ENCODE measurements at places on chromosomes 13 and 19. TPM values are rescaled to one million over a fixed set of nuclear protein-coding genes. Genes with fewer than 3 reads are reported as not detected.

ELANE gene
- not detected for total RNA-seq

DNA sequence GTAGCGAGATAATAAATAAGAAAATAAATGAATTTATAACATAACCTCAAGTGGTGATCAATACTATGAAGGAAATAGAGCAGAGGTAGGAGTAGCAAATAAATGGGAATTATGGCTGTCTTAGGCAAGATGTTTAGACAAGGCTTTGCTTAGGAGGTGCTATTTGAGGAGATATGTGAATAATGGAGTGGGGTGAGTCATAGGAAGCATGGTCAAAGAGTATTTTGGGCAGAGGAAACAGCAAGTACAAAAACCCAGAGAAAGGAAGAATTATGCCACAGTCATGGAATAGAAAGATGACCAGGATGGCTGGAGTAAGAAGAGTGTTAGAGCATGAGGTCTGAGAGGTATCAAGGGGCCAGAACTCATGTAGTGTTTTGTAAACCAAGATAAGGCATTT lies 33.6 kb upstream of the LPAR6 start:
- no peak overlapping the region for H3K27ac ChIP-seq
- no peaks in the 10 kb centered on the region for H3K27me3 ChIP-seq
- H3K4me1 ChIP-seq = peaks cover 17% of the 10 kb centered on the region
- peak; percentile 84 for DNase-seq
- no peaks in the 10 kb centered on the region for H3K36me3 ChIP-seq
- no peak overlapping the region for H3K4me3 ChIP-seq

MBD3L2 gene
- total RNA-seq = not detected

- H3K27ac ChIP-seq = peak overlapping the region; percentile 88
- no peaks in the 10 kb centered on the region for H3K36me3 ChIP-seq
- H3K4me3 ChIP-seq = no peak overlapping the region
- H3K4me1 ChIP-seq = peaks cover 40% of the 10 kb centered on the region
- DNase-seq = no peak
- H3K27me3 ChIP-seq = no peaks in the 10 kb centered on the region
Observed at GRCh38 chr19:44742330-44743061, 6.0 kb upstream of the BCL3 start.

DNA sequence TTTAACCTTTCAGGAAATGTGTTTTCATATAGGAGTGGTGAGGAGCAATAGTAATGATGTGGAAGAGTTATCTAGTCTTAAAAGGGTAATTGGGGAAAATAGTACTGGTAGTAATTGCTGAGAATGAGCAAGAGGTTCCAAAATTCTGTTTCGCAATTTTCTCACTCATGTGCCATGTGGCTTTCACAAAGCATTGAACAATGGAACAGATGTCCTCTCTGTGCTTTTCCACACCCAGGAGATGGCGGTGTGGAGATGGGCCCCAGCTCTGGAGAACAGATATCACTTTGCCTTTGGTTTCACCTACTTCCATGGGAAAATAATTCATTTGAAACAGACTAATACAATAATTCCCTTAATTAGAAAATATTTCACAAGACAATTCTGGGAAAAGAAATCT lies 170.0 kb upstream of the SLC10A2 start:
- no peaks in the 10 kb centered on the region for H3K36me3 ChIP-seq
- no peaks in the 10 kb centered on the region for H3K4me1 ChIP-seq
- H3K27me3 ChIP-seq = no peaks in the 10 kb centered on the region
- no peak overlapping the region for H3K4me3 ChIP-seq
- no peak overlapping the region for H3K27ac ChIP-seq

DNA sequence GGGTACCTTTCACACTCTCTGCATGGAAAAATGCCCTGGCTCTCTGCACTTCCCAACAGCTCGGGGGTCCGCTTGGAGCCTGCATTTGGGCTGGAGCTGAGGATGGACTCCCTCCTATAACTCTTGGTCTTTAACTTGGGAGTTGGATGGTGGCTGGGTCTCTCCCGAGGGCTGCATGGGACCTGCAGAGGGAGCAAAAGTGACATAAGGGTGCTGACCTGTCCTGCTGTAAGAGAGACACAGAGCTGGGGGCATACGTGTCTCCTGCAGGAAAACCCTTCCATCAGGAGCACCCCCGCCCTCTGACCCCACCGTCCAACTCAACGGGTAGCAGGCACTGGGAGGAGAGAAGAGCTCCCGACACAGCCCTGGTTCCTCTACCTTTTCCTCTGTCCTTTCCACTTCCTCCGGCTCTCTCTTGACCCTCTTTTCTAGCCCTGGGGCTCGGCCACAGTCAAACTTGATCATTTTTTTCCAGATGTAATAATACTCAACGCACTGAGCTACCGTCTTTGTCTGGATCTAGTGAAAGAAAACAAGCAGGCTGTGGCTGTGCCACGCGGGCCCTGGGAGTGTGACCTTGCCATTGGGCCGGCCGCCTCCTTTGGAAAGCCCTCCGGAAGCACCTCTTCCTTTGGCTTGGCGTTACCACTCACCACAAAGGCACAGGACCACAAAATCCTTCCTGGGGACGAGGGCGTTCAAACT lies 6.8 kb upstream of the NAPA start:
- DNase-seq = no peak
- H3K36me3 ChIP-seq = no peaks in the 10 kb centered on the region
- no peak overlapping the region for H3K27ac ChIP-seq
- peaks cover 25% of the 10 kb centered on the region for H3K27me3 ChIP-seq

ZNF177 gene
- total RNA-seq = 0.83 TPM

GRCh38 chr13:26487781-26488180 lies 69.7 kb upstream of the WASF3 start:
- no peaks in the 10 kb centered on the region for H3K36me3 ChIP-seq
- DNase-seq = no peak
- H3K27me3 ChIP-seq = peaks cover 21% of the 10 kb centered on the region
- no peak overlapping the region for H3K4me3 ChIP-seq
- no peak overlapping the region for H3K27ac ChIP-seq

DNA sequence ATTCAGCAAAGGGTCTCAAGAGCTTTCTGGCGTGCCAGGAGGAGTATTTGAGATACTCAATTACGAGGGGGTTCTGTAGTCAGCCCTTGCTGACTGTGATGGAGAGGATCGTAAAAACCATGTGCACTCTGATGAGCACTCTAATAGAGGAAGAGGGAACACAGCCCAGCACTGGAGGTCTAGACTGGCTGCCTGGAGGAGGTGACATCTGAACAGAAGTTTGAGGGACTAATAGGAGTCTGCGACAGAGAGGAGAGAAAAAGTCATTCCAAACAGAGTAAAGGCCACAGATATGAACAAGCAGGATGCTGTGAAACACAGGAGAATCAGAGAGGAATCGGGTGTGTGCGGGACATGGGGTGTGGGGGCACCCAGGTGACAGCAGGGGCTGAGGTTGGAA lies 79.4 kb downstream of the DPF1 start:
- H3K4me3 ChIP-seq = no peak overlapping the region
- peaks cover 9% of the 10 kb centered on the region for H3K36me3 ChIP-seq
- DNase-seq = no peak
- no peaks in the 10 kb centered on the region for H3K27me3 ChIP-seq
- H3K27ac ChIP-seq = no peak overlapping the region
- no peaks in the 10 kb centered on the region for H3K4me1 ChIP-seq

- no peak overlapping the region for H3K27ac ChIP-seq
- H3K4me1 ChIP-seq = no peaks in the 10 kb centered on the region
- H3K36me3 ChIP-seq = no peaks in the 10 kb centered on the region
- no peaks in the 10 kb centered on the region for H3K27me3 ChIP-seq
- H3K4me3 ChIP-seq = no peak overlapping the region
Observed at GRCh38 chr13:80374444-80374843, 33.5 kb upstream of the SPRY2 start.

DNA sequence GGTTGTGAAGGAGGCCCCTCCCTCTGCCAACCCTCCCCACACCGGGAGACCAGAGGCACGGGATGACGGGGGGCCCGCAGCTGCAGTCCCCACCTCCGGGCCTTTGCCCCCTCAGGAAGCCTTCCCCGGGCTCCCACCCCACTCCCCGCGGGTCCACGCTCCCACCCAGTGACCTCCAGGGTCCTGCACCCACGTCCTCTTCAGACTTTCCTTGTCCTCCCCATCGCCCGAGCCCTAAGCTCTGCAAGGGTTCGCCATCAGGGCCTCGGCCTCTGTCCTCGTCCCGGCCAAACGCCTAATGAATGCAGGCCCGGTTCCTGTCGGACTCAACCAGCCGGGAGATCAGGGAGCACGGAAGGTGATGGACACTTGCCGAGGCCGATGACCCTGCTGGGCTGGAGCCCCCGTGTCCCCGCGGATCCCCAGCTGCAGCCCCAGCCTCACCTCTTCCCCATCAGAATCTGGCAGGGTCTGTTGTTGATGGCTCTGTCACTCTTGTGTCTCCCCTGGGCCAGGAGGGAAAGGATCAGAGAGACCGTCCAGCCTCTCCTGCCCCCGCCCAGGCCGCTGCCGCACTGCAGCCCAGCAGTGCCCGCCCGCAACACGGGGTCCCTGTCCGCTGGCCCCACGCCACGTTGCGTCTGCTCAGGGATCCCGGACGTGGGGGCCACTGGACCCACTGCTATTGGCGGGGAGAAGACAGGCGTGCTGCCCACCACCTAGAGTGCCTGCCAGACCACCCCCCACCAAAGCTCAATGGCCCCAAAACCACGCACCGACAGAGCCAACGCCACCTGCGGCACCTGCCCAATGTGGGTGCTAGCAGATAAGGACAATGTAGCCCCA lies 5.7 kb downstream of the ATP8B3 start:
- no peak for DNase-seq
- H3K4me3 ChIP-seq = no peak overlapping the region
- no peak overlapping the region for H3K27ac ChIP-seq

DNA sequence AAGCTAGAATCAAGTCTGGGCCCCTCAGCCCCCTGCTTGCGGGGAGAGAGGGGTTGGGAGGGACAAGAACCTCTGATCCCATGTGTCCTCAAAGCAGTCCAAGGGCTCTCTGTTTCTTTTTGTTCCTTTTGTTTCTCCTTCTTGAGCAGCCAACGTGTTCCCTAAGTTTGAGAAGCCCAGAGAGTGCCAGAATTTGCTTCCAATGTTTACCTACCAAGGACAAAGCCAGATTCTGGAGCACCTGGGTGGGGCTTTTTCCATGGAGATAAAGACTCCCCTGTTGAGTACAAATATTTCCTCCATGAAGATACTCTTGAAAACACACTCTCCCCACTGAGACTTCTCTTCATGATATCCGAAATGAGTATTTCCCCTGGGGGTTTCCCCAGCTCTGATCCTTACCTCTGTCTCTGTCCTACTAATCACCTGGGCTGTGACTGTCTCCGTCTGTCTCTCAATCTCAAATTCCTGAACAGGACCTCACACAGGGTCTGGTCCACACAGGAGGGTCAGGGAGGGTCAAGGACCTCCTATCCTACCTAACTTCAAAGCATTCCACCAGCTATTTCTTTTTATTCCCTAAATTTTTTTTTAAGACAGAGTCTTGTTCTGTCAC lies 27.4 kb downstream of the CD177 start:
- no peak overlapping the region for H3K27ac ChIP-seq
- H3K4me3 ChIP-seq = no peak overlapping the region
- H3K27me3 ChIP-seq = peaks cover 13% of the 10 kb centered on the region
- DNase-seq = no peak

NALCN gene
- total RNA-seq = 5.6 TPM

INSR gene
- total RNA-seq = 7.9 TPM

GRCh38 chr13:99389520-99390304 lies 82.5 kb upstream of the GPR183 start:
- no peak for DNase-seq
- H3K27ac ChIP-seq = no peak overlapping the region
- H3K27me3 ChIP-seq = peaks cover 2% of the 10 kb centered on the region

DNA sequence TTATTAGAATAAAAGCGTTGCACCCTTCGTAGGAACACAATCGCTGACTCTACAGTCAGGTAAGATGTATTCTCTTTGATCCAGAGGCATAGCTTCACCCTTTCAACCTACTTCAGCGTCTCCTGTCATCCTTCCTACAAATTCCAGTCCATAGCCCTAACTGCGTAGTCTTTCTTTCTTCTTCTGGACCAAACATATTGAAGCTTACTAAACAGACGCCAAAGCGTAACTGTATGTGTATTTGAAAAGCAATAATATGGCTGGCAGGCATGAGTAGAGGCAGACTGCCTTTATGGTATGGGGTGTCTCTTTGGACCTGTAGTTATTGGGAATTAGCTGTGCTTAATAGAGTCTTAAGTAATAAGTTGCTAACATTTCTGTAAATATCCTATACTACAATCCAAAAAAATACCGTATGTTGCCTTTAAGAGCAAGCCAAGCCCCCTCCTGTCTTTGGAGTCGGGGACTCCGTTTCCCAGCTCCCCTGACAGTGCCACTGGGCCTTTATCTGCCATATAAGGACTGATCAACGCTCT lies 392 bp upstream of the ZNF548 start:
- H3K4me1 ChIP-seq = peaks cover 2% of the 10 kb centered on the region
- H3K27me3 ChIP-seq = no peaks in the 10 kb centered on the region
- H3K4me3 ChIP-seq = peak overlapping the region; percentile 16
- H3K36me3 ChIP-seq = peaks cover 7% of the 10 kb centered on the region
- no peak for DNase-seq

CNFN gene
- total RNA-seq = not detected

- H3K4me1 ChIP-seq = no peaks in the 10 kb centered on the region
- no peak for DNase-seq
- H3K36me3 ChIP-seq = no peaks in the 10 kb centered on the region
- no peak overlapping the region for H3K27ac ChIP-seq
- H3K27me3 ChIP-seq = no peaks in the 10 kb centered on the region
Observed at GRCh38 chr13:57813651-57814050, 182.1 kb downstream of the PCDH17 start.

DNA sequence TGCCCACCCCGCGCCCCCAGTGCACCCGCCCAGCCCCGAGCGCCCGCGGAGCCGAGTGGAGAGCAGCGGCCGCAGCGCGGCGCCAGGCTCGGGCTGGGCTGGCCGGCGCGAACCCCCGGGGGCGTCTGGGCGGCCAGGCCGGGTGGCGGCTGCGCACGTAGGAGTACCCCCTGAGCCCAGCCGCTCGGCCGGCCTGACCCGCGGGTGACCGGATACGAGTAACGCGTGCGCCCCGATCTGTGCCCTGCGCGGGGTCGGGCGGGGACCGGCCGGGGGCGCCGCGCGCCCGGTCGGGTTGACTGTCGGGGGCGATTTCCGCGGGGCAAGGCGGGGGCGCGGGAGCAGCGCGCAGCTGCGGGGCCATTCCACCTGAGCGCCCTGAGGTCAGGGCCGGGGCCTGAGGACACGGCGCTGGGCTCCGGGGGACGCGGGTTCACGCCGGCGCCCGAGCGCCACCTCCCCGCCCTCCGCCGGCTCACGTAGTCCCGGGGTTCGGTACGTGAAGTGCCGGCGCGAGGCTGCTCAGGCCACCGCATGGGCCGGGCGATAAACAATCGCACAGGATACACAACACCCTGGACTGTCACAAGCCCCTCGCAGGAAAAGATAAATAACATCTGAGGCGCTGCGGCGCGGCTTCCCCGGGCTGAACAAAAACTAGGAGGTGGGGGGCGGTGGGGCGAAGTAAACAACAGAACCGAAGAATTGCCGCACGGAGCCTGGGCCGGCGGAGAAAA lies 37.6 kb upstream of the FLT1 start:
- no peak for DNase-seq
- peak overlapping the region; percentile 43 for H3K4me3 ChIP-seq
- H3K36me3 ChIP-seq = no peaks in the 10 kb centered on the region
- H3K4me1 ChIP-seq = peaks cover 10% of the 10 kb centered on the region
- no peak overlapping the region for H3K27ac ChIP-seq
- H3K27me3 ChIP-seq = peaks cover 3% of the 10 kb centered on the region

- H3K27me3 ChIP-seq = no peaks in the 10 kb centered on the region
- H3K4me1 ChIP-seq = peaks cover 3% of the 10 kb centered on the region
- H3K36me3 ChIP-seq = no peaks in the 10 kb centered on the region
- peak; percentile 66 for DNase-seq
- H3K4me3 ChIP-seq = no peak overlapping the region
- H3K27ac ChIP-seq = no peak overlapping the region
Observed at GRCh38 chr13:107205318-107206104, 637.6 kb upstream of the ARGLU1 start.

ZNF382 gene
- total RNA-seq = 1.9 TPM
